ENCODE measurements at places on chromosomes 1 and 21.

DNA sequence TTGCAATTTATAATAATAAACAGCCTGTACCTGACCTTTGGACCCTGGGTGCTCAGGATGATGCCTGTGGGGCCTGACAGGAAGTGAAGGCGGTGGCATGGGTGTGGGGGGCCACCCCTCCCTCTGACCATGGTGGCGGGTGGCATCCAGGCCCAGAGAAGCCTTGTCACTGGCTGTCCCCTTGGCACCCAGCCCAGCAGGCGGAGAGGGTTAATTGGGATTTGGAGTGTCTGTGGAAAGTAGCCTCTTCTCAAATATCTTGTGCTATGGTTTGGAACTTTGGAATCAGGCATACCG lies 20.5 kb downstream of the SOX13 start:
- no peak for DNase-seq

DNA sequence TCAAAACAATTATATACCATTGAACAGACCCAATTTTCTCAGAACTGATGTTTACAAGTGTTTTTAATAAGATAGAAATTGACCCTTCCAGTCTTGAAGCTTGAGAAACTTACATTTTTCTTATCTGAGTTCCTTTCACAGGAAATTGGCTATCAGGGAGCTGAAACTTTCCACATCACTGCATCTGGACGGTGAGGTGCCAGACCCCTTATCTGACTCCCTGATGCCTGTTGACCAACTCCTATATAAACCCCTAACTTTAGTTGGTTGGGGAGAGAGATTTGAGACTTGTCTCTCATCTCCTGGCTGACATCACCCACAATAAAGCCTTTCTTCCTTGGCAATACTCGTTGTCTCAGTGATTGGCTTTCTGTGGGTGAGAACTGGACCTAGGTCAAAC lies 31.4 kb downstream of the LACTBL1 start:
- no peak for DNase-seq

DNA sequence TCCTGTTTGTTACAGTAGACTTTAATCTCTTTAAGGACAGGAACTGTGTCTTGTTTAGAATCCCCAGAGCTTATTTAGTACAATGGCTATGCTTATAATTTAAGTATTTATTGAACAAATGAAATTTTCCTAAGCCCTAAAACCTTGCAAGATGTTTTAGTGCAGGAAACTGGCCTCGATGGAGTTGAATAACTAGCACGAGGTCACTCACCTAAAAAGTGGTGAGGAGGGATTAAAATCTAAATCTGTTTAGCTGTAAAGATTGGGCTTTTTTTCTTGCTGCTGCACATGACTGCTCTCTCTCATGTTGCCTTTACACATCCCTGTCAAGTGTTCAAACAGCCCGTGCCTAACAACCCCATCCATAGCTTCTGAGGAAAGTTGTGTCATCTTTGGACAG lies 10.2 kb downstream of the NFYC start:
- DNase-seq: no peak

DNA sequence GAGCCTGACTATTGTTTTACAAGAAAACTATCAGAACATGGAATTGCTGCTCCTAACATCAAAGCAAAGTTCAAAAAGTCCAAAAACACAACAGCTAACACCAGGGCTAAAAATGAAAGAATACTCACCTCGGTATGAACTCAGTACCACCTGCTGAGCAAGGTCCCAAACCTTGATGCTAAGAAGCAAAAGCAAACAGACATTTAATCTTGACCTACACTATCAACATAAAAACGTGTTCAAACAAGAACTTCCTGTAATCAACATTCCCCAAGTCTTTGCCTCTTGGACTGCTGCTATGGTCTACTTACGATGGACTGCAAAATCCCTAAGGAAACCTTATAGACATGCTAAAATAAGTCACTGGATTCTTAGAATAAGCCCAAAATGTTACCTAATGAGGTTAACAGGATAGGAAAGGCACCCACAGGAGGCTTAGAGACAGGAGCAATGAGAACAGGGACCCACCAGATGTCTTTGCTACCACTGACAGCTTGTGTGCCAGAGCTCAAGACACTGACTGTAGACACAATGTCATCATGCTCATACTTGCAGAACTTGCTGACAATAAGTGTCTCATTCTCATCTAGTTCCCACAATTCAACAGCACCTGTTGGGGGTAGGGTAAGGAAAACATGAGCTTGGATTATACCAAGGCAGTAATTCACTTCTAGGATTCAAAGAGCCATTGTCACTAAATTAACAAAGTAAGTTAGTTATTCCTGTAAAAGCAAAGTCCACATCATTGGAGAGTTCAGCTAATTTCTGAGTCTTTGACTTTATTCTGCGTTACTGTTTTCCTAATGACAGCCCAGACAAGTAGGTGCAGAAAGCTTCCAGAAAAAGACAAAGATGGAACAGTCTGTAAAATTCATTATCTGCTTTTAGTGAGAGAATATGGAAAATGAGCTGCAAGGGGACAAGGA lies 1.8 kb downstream of the WDR77 start:
- no peak for DNase-seq

DNA sequence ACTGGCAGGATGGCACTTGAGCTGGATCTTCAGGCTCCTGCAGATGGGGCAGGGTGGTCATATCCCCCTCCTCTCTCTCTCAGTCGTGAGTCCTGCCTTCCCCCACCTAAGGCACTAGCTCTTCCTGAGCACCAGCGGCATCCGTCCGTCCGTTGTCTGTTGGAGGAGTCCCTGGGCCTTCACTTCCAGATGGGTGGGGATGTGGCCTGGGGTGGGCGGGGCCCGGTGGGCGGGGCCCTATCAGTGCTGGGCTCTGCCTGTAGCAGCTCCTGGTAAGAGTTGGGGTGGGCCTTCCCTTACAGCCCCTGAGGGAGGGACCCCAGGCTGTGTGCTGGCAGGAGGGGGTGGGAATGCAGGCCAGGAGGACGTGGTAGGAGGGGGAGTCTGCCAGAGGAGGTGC lies 10.3 kb downstream of the LDLRAD2 start:
- peak; percentile 11 for DNase-seq

GRCh38 chr1:70966018-70966638 lies 81.5 kb downstream of the PTGER3 start:
- DNase-seq: peak; percentile 25

- no peak for DNase-seq
These were observed 32.1 kb downstream of the SH3BP5L start for GRCh38 chr1:248793592-248793991.

DNA sequence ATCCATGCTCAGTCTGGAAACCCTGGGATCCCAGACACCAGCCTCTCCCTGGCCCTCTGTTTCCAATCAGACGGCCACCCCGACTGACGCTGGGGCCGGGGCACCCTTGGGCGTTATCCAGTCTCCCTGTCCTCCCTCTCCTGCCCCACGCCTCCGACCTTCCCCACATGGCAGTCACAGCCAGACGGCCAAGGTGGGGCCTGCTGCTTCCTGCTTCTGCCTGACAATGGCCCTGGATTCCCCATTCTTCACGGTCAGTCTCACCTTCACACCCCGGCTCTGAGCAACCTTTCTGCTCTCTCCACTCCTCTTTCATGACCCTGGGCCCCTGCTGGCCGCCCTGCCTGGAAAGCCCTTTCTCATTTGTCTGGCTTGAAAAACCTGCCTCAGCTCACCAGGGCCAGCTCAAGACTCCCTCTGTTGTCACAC lies 6.6 kb downstream of the GNG4 start:
- DNase-seq: no peak

DNA sequence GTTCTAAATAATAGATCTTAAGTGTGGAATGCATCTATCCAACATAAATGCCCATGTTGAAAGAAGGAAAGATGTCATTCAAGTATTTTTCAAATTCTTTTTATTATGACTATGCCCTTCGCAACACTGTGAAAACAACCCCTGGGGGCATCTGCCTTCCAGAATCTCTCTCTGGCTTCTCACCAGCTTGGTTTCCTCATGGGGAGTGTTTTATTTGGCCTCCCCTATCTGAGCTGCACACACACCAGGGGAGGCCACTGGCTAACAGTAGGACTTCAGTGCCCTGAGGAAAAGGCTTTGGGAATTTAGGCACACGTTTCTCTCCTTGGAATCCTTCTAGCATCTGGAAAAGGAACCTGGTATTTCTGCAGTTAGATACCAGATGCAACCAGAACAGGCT lies 130.6 kb downstream of the EDEM3 start:
- no peak for DNase-seq

Data from fibroblast of mammary gland (primary cell).